ENCODE measurements at places on chromosomes 3 and 15. TPM values are rescaled to one million over a fixed set of nuclear protein-coding genes. Genes with fewer than 3 reads are reported as not detected.

Gene PP2D1
- not detected for total RNA-seq

Gene A4GNT
- total RNA-seq, result not detected

Gene GMNC
- total RNA-seq, result not detected

Gene CLRN1
- total RNA-seq, result not detected

Gene UROC1
- not detected for total RNA-seq

Gene ITIH3
- total RNA-seq, result 1.5 TPM

Gene CAMP
- total RNA-seq, result 0.93 TPM

- peaks cover 35% of the 10 kb centered on the region for H3K4me1 ChIP-seq
- no peak for DNase-seq
- no peaks in the 10 kb centered on the region for H3K27me3 ChIP-seq
- no peak overlapping the region for H3K4me3 ChIP-seq
These were observed 40.6 kb upstream of the USP3 start for GRCh38 chr15:63463793-63464192.

DNA sequence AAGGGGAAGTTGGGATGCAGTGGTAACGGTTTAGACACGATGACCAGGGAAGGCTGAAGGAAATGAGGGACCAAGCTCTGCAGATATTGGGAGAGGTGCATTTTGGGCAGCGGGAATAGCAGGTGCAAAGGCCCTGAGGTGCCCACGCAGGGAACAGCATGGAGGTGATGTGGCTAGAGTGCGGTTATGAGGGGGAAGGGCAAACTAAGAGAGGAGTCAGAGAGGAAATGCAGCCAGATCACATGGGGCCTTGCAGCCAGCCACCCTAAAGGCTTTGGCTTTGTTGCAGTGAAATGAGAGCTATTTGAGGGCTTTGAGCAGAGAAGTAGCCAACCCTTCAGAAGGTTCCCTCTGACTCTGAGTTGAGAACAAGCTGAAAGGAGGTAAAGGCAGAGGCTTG lies 2.6 kb downstream of the SPATA12 start:
- no peak overlapping the region for H3K4me3 ChIP-seq
- no peaks in the 10 kb centered on the region for H3K27me3 ChIP-seq
- H3K36me3 ChIP-seq, result no peaks in the 10 kb centered on the region
- DNase-seq, result no peak
- H3K27ac ChIP-seq, result no peak overlapping the region

DNA sequence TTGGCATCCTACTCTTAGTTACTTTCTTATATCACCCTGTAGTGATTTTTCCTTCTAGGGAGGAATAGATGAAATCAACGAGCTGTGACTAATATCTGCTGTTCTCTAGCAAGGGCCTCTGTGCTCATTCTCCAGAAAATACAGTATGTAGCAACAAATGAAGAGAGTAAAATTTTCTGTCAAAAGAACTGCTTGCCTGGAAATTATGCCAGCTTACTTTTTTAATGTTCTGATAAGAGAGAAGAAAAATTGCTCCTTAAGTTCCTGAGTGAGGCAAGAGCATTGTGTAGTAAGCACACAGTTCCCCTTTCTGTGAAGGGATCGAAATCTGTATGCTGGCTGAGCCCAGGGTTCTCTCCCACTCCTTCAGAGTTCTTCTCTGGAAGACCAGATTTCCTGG lies 51.4 kb upstream of the GK5 start:
- H3K36me3 ChIP-seq, result no peaks in the 10 kb centered on the region
- H3K27ac ChIP-seq, result peak overlapping the region; percentile 16
- H3K27me3 ChIP-seq, result no peaks in the 10 kb centered on the region
- no peak overlapping the region for H3K4me3 ChIP-seq

DNA sequence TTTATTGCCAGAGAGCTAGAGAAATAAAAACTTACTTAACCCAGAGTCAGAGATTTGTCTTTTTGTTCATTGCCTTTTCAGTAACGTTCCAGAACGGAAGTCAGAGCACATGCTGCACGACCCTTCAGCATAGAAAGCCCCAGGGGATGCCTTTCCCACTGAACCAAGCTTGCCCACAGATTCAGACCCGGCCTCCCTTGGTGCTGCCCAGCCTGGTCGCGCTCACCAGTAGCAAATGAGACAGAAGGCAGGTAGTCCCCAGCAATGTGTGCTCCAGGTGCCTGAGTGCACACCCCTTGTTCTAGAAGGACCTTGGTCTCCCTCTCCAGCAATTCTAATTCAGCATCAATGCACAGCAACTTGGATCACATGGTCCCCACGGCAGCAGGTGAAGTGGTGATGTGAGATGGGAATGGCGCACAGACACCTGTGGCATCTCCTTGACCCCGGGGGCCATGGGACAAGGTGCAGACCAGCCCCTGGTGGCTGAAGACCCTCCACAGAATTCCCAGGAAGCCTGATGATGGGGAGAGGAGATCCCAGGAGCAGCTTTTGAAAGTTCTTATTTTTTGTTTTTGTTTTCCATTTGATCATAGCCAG lies 91.8 kb upstream of the IQSEC1 start:
- no peak for DNase-seq
- H3K4me3 ChIP-seq, result no peak overlapping the region
- H3K36me3 ChIP-seq, result no peaks in the 10 kb centered on the region
- no peaks in the 10 kb centered on the region for H3K4me1 ChIP-seq
- H3K27ac ChIP-seq, result no peak overlapping the region

DNA sequence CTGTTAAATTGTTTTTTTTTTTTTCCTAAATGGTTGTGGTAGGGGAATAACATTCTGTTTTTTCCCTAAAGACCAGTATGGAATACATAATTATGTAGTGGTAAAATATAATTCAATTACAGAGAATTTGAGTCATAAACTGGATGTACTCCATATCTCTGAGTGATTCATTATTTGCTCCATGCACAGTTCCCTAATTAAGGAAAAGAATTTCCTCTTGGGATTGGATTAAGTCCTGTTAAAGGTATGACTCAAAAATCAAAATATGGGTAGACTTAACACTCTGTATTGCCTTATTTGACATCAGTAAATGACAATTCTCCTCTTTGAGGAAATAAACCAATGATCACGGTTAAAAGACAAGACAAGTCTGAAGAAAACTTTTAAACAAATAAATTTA lies 78.0 kb upstream of the KCNH8 start:
- no peak overlapping the region for H3K4me3 ChIP-seq
- H3K36me3 ChIP-seq, result no peaks in the 10 kb centered on the region
- no peaks in the 10 kb centered on the region for H3K4me1 ChIP-seq
- no peaks in the 10 kb centered on the region for H3K27me3 ChIP-seq
- DNase-seq, result no peak
- H3K27ac ChIP-seq, result no peak overlapping the region

- H3K27me3 ChIP-seq, result no peaks in the 10 kb centered on the region
- peaks cover 97% of the 10 kb centered on the region for H3K36me3 ChIP-seq
- H3K4me1 ChIP-seq, result peaks cover 5% of the 10 kb centered on the region
- H3K27ac ChIP-seq, result no peak overlapping the region
- H3K4me3 ChIP-seq, result no peak overlapping the region
These were observed 142.9 kb downstream of the LRRK1 start for GRCh38 chr15:101062063-101062462.

DNA sequence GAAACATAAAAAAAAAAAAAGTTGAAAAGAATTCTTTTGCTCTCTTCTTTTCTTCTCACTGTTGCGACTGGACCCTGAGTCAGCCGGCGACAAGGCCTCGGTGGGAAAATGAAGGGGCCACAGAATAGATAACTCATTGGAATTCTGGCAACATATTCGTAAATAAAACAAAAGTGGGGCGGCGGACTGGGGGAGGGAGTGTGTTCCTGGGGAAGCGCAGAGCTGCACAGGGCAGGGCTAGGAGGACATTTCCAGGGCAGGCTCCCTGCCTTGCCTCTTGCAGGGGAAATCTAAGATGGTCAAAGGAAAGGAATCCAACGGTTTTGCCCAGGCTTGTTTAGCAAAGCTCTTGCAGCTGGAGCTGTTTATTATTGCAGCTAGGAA lies 1042.8 kb upstream of the NR2F2 start:
- peak overlapping the region; percentile 1 for H3K27ac ChIP-seq
- no peaks in the 10 kb centered on the region for H3K27me3 ChIP-seq
- H3K4me3 ChIP-seq, result no peak overlapping the region
- H3K36me3 ChIP-seq, result no peaks in the 10 kb centered on the region

GRCh38 chr3:188936597-188937107 lies 235.1 kb upstream of the TPRG1 start:
- peaks cover 35% of the 10 kb centered on the region for H3K4me1 ChIP-seq
- H3K36me3 ChIP-seq, result no peaks in the 10 kb centered on the region
- H3K27ac ChIP-seq, result no peak overlapping the region
- no peak overlapping the region for H3K4me3 ChIP-seq
- no peak for DNase-seq

DNA sequence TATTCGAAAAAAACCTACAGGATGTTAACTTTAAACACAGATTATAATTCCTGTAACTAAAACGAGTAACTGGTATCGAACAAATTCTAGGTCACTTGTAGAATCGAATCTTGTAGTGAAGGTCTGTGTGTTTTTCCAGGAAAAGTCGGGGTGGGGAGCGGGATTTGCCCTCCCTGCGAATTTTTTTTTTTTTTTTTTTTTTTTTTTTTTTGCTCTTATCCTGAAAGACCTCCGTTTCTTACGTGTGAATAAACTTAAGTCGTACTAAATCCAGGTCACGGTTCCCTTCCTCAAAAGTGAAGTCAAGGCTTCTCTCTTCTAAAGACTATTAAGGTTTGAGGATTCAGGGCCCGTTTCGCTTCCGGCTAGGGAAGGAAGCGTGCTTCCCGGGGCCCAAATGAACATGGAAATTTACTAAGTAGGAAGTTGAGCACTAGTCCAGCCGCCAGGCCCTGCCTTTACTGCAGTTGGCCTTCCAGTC lies 770 bp downstream of the TBC1D5 start:
- H3K4me3 ChIP-seq, result peak overlapping the region; percentile 80
- H3K27ac ChIP-seq, result peak overlapping the region; percentile 99
- no peaks in the 10 kb centered on the region for H3K27me3 ChIP-seq

GRCh38 chr15:83380682-83381081 lies 66.5 kb upstream of the SH3GL3 start:
- no peaks in the 10 kb centered on the region for H3K4me1 ChIP-seq
- peaks cover 21% of the 10 kb centered on the region for H3K27me3 ChIP-seq
- H3K27ac ChIP-seq, result no peak overlapping the region
- no peak overlapping the region for H3K4me3 ChIP-seq
- DNase-seq, result peak; percentile 40
- H3K36me3 ChIP-seq, result no peaks in the 10 kb centered on the region

GRCh38 chr3:14403619-14404155 lies 1.3 kb downstream of the SLC6A6 start:
- H3K4me3 ChIP-seq, result peak overlapping the region; percentile 90
- peaks cover 14% of the 10 kb centered on the region for H3K36me3 ChIP-seq
- H3K27me3 ChIP-seq, result no peaks in the 10 kb centered on the region
- H3K4me1 ChIP-seq, result peaks cover 28% of the 10 kb centered on the region
- peak overlapping the region; percentile 97 for H3K27ac ChIP-seq

DNA sequence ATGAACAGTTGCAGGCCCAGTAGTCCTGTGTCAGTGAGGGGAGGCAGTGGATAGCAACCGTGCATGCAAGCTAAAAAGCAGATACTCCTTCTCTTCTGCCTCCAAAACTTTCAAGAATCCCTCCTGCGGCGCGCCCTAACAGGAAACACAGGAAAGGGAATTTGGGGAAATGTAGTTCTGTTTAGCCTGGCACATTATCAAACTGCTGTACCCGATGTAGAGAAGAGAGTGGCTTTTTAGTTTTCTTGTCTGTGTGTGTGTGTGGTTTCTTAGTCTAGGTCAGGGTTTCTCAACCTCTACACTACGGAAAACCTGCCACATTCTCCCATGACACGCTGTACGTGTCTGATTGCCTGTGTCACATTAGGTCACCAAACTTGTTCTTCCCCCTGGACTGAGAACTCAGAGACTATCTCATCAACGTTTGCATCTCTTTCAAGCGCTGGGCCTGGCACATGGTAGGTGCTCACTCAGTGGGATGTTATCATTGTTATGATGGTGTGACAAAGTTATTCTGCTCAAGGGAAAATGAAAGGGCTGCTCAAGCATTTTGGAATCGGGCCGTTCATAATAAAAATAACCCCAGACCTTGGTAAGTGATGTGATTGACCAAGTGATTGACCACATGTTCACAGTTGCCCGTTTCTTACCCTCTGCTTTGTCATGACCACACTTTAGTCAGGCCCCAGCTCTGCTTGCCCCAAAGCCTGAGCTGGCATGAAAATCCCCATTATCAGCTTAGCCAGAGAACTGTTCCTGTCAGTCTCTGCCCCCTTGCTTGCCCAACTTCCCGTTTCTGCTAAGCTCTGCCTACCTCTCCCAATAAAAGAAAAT lies 33.2 kb downstream of the TM4SF4 start:
- H3K27ac ChIP-seq, result peak overlapping the region; percentile 66
- H3K4me3 ChIP-seq, result peak overlapping the region; percentile 2
- H3K36me3 ChIP-seq, result no peaks in the 10 kb centered on the region
- H3K4me1 ChIP-seq, result peaks cover 35% of the 10 kb centered on the region

DNA sequence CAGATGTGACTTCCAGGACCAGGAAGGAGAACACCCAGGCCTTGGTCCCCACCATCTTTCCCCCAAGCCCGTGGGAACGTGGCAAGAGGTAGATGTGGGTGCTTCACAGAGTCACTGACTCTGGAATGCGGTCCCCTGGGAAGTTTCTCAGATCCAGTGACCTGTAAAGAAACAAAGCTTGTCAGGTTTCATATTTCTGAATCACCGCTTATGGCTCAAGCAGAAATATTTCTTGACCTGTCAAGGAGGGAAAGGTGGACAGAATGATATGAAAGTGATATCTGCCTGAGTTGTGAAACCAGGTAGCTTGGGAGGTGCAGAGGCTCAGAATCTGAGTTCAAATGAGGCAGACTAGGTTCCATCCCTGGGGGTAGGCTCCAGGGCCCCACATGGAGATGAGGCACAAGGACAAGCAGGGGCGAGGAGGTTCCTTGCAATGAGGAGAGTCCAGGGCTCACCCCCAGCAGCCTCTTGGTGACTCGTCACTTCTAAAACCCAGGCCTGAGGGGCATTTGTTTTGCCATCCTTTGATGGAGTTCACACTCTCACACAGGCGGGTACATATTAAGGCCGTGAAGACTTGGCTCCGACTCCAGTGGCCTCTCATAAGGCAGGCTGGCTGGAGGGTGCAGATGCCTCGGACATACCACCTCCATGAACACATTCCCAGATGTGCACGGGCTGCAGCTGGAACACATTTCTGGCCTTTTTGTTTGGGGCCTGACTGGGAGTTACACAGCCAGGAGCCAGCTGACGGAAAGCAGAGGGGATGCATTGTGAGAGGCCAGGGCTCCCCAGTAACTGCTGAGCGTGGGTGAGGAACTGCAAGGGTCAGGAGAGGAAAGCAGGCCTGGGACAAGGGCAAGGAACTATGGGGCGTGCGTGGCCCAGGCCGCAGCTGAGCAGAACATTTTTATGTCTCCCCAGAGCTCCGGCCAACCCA lies 1.3 kb downstream of the CILP start:
- no peaks in the 10 kb centered on the region for H3K27me3 ChIP-seq
- H3K4me3 ChIP-seq, result no peak overlapping the region
- no peak overlapping the region for H3K27ac ChIP-seq
- H3K36me3 ChIP-seq, result no peaks in the 10 kb centered on the region
- H3K4me1 ChIP-seq, result no peaks in the 10 kb centered on the region

DNA sequence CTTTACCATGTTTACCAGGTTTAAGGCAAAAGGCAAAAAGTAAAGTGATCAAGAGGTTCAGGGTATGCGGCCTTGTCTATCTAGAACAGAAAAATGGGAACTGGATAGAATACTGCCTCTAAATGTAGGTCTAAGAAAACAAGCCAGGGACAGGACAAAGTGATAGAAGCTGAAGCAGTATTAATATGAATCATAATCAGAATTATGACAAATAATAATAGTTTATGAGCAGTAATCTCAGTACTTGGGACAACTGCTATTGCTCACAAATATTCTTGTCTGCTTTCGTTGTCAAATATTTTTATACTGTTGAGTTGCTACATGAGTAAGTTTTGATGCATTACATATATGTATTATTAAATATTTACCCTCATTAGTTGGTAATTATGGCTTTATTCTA lies 356.9 kb upstream of the RBMS3 start:
- no peaks in the 10 kb centered on the region for H3K4me1 ChIP-seq
- no peaks in the 10 kb centered on the region for H3K36me3 ChIP-seq
- H3K27ac ChIP-seq, result no peak overlapping the region
- no peak overlapping the region for H3K4me3 ChIP-seq

- H3K36me3 ChIP-seq, result no peaks in the 10 kb centered on the region
- no peak overlapping the region for H3K27ac ChIP-seq
- no peak for DNase-seq
- no peaks in the 10 kb centered on the region for H3K4me1 ChIP-seq
These were observed 714.8 kb downstream of the FHIT start for GRCh38 chr3:60536420-60536819.

Data from left lung (tissue), 14 donors.